ENCODE measurements at places on chromosomes 11 and 22.

DNA sequence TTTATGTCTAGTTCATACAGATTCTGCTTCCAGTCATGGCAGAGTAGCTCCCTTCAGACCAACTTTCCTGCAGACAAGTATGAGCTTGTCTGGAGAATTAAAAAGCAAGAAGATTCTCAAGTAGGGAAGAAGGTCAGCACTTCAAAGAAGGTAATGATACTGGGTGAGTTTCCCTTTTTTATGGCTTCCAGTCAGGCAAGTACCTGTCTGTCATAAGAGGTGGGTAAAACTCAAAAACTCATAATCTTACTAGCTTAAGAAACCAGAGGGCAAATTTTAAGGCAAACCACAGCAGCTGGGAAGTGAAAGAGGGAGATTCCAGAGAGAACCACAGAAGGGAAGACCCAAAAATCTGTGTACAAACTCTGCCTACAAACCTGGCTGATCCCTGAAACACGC is 54.2 kb downstream of the DENND5A start:
- no peak for DNase-seq

- DNase-seq, result no peak
Observed at GRCh38 chr11:114057147-114057546, 2.4 kb upstream of the ZBTB16 start.

GRCh38 chr11:11916981-11917399 is 75.2 kb downstream of the USP47 start:
- no peak for DNase-seq

GRCh38 chr11:133243832-133244231 is 288.5 kb downstream of the OPCML start:
- no peak for DNase-seq

- no peak for DNase-seq
Observed at GRCh38 chr11:90250970-90251369, 28.1 kb upstream of the CHORDC1 start.

DNA sequence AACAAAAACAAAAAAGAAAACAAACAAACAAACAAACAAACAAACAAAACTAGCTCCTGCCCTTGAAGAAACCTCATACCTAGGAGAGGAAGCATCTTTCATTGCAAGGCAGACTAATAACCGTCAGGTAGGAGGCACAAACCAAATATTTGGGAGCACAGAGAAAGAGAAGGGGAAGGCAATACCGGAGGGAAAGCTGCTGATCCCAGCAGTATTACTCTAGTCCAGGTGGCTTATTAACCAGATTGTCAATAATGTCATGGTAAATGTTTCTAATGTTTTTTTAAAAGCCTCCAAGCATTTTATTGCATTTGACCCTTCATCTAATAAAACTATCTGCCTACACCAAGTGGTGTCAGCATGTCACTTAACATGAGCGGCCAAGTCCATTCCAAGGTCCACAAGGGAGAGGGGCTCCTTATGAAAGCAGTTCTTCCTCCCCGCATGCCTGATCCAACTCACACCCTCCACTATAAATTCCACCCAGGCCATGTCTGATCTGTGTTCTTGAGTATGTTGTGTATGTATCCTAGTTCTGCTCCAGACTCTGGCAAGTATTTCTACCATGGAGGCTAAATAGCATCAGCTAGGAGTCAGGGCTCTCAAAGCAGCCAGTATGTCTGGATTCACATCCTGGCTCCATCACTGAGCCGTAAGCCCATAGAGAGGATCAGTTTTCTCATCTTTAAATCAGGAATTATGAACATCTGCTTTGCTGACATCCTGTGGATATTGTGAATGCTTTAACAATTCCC is 208.1 kb upstream of the TENM4 start:
- DNase-seq, result no peak

GRCh38 chr22:23833911-23834317 is 4.9 kb downstream of the DERL3 start:
- DNase-seq, result no peak

GRCh38 chr11:3170044-3170755 is 5.1 kb upstream of the OSBPL5 start:
- no peak for DNase-seq

GRCh38 chr11:61609980-61610366 is 29.1 kb upstream of the SYT7 start:
- DNase-seq, result no peak

DNA sequence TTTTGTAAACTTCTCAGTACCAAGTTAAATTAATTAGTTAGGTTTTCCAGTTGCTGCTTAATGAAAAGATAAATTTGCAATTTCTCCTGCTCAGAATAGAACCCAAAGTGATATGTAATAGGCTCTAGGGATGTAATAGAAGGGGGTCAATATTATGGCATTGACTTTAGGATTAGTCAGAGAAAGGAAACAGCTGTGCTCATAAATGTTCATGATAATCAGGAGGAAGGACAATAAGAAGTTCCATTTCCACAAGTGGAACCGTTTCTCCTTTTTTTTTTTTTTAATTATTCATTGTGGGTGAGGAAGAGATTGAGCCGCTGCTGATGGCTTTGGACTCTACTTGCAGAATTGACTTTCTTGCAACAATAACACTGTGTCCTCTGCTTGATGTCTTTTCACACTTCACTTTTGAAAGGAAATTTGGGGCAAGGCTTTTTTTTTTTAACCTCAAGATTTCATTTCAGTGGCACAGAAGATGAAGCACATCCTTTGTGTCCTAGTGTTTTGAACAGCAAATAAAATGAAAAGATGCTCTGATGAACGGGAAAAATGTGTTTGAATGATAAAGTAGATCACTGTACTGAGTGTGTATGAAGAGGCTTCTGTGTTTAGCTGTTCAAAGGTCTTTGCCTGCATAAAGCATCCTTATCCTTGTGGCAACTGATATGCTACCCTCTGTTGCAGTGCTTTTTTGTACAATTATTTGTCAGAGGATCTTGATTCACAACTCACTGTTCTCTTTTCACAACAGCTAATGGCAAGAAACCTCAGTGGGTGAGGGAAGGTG is 62.4 kb downstream of the GAS2 start:
- DNase-seq, result no peak

DNA sequence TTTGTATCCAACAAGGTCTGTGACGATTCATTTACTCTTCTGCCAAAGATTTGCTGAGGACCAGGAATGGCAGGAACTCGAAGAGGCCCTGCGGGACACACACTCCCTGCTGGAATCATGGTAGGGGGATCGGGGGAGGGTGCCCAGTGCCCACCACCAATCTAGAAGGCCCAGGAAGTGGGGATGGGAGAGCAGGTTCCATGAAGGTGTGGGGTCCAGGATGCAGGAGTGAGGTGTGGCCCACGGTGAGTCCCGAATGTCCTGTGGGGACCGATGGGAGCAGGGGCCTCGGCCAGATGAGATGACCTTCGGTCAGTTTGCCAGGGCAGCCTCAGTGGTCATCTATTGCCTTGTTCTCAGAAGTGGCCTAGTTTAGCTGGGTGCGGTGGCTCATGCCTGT is 492.7 kb downstream of the BRD1 start:
- DNase-seq, result no peak

DNA sequence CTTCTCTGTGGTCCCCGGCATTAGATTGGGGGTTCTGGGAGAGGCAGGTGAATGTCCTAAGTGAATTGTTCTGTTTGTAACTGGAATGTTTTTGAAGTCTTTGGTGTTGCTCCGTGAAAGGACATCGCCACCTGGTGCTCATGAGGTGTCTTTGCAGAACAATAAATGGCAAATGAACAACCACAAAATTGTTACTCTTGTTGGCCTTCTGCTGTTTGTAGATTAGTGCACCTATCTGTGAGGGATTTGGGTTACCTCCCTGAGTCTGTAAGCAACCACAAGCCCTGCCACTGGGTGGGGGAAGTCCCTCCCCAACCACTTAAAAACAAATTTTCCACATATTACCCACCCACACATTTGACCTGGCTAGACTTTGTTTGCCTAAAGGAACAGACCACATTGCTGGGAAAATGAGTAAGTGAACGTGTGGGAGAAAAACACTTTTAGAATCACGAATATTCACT is 4.7 kb downstream of the MPEG1 start:
- DNase-seq, result peak; percentile 43

GRCh38 chr22:21975273-21975672 is 7.3 kb downstream of the TOP3B start:
- DNase-seq, result no peak

DNA sequence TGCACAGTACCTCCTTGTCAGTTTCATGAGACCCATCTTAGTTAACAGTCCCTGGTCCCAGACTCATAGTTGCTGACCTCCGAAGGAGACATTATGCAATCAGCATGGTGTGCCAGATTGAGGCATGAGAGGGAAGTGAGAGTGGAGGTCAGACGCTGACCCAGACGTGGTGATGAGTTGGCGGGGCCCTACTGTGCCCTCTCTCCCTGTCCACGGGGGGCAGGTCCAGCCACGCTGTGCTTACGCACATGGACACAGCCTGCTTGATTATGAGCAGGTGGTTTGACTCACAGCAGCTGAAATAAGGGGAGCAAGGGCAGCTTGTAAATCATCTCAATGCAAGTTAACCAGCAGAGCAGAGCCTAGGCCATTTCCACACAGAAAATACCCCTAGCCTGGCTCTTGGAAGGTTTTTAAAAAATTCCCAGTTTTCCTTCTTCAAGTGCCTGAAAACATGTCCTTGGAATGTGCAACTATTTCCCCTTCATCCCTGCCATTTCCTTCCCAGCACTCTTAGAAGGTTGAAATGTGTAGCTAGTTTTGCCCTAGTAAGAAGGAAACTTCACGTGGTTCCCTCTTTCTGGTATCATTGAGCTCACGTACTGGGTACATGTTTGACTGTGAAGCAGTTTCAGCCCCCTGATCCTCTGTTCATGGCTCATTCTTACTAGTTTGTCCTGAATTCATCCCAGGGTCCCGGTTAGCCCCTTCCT is 122.6 kb upstream of the SORL1-AS1 start:
- DNase-seq, result no peak

DNA sequence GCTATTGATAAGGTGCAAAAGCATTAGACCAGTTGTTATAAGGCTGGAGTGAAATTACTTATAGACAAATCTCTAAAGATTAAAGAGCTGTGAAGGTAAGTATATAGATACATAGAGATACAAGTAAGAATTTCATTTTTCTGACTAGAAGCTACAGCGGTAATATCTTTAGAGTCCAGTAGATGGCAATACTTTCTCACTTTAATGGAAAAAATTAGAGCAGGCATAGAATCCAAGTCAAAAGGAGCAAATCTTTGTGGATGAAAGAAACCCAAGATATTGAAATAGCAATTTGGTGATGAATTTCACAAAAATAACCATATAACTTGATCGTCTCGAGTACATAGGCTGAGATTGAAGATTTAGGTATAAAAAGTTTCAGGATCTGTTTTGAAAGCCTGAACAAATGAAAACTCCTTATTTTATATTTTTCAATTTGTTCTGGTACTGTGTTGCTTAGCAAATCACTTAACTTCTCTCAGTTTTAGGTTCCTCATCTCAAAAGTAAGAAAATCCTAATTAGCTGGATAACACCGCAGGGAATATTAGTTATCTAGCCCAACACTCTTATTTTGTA is 81.9 kb downstream of the UVRAG start:
- no peak for DNase-seq

DNA sequence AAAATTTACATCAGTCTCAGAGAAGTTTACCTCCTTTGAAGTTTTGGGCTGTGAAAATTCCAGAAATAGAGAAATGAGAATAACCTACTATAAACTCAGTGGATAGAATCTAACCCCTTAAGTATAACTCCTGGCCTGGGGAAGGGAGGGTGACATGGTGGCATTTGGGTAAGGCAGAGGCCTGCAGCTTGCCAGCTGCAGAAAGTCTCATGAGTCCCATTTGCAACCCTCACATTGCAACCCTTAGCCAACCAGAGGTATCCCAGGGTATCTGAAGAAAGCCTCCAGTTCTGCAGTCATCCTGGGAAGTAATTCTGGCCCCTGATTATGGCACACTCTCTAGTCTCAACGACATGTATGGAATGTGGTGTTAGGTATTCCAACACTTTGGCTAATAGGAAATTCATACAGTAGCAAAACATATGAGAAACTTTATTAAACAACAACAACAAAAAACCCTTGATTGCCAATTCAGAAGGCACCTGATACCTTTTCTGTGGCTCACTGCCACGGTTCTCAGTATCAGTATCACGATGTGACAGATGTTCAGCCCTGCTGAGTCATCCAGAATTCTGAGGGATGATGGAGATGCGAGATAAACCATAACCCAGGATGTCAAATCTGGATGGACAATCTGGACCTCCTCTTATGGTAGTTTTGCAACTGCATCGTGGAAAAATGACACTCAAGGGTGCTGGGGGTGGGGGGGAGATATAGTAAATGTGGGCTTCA is 743.4 kb downstream of the NELL1 start:
- no peak for DNase-seq

- no peak for DNase-seq
Observed at GRCh38 chr11:47004595-47005033, 68.1 kb downstream of the CSTPP1 start.

- DNase-seq, result no peak
Observed at GRCh38 chr11:99987821-99988470, 699.1 kb upstream of the ARHGAP42 start.

DNA sequence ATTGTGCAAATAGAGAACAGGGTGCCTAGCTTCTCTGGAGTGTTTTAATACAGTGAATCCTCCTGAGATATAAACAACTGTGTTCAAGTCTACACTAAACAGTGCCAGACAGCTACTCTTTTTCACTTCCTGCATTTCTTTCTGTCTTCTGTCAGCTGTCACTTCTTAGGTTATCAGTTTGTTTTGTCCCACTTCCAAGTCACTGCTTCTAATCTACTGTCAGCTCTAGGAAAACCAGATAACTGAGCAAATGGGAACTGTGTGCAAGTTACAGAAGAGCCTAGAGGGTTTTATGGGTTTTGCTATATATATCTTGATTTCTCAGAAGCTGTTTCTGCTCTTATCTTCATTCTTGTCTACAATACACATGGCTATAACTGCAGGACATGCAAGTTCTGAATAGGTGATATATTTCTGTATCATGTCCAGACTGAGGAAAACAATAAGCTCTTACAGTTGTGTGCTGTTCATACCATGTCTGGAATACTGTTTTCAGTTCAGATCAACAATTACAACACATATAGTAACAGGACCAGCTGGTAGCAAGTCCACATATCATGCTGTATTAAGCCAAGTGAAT is 5.8 kb downstream of the PITPNB start:
- DNase-seq, result no peak

GRCh38 chr11:134342572-134343340 is 11.0 kb downstream of the GLB1L2 start:
- DNase-seq, result no peak

- DNase-seq, result no peak
Observed at GRCh38 chr11:105915021-105915420, 107.0 kb downstream of the MSANTD4 start.

- no peak for DNase-seq
Observed at GRCh38 chr11:112364962-112365481, 104.4 kb upstream of the PLET1 start.

DNA sequence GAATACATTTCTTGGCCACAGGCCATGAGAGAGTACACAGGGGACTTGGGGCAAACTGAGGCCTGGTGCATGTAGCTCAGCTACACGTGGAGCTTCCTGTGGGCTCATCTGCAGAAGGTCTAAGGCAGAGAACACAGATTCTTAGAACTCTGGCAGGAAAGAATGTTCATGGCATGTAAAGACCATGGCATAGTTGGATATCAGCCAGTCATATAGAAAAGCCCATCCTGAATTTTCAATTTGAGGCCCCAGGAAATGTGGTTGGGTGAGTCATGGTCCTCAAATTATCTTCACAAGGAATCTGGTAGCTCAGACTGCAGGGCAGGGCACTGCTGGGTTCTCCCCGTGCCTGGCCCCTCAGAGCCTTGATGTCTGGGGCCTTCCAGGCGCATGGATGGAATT is 13.7 kb upstream of the ST3GAL4 start:
- DNase-seq, result no peak

Data from stimulated activated CD8-positive, alpha-beta memory T cell treated with anti-CD3 and anti-CD28 coated beads, Interleukin-7, amount 100 ng/mL, for 4 hours (primary cell).